ENCODE measurements at places on chromosomes 4 and X. TPM values are rescaled to one million over a fixed set of nuclear protein-coding genes. Genes with fewer than 3 reads are reported as not detected.

DNA sequence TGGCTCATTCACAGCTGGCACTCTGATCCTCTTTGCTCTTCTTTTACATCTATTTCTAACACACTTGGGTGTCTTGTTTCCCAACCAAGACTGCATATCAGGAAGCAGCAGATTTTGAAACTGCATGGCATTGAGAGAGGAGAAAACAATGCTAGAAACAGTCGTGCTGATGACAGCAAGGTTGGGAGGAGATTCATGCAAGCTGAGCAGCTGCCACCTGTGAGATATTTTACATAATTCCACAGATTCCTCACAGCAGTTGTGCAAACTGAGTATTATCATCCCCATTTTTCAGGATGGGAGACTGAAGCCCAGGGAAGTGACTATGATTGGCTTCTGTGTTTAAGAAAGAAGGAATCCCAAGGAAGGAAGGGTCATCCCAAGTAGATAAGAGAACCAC lies 105.0 kb downstream of the SLC2A9 start:
- no peaks in the 10 kb centered on the region for H3K27me3 ChIP-seq
- no peak overlapping the region for H3K4me3 ChIP-seq

- H3K4me3 ChIP-seq, result no peak overlapping the region
- no peak for DNase-seq
- H3K36me3 ChIP-seq, result no peaks in the 10 kb centered on the region
- H3K4me1 ChIP-seq, result no peaks in the 10 kb centered on the region
- no peak overlapping the region for H3K27ac ChIP-seq
- H3K27me3 ChIP-seq, result no peaks in the 10 kb centered on the region
Measured at GRCh38 chr4:176898791-176899190, 106.1 kb upstream of the VEGFC start.

GRCh38 chr4:47746122-47746521 lies 91.7 kb downstream of the CORIN start:
- H3K4me1 ChIP-seq, result no peaks in the 10 kb centered on the region
- no peak for DNase-seq
- no peak overlapping the region for H3K27ac ChIP-seq
- H3K36me3 ChIP-seq, result no peaks in the 10 kb centered on the region
- no peaks in the 10 kb centered on the region for H3K27me3 ChIP-seq
- H3K4me3 ChIP-seq, result no peak overlapping the region

DNA sequence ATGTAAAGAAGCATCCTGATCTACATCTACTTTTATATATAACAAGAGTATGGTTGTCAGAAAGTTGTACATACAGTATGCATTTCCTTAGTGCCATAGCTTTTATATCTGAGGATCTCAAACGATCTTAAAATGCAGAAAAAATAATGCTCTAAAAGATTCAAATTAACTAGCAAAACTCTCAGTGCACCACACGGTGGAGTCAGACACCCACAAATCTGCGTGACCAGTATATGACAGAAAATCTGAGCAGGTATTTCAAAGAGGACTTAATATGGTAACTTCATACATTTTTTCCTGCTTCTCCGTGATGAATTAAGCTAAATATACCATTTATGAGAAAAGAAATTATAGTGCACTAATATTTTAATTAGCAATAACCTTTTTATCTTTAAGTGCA lies 803.0 kb downstream of the DMD start:
- no peak overlapping the region for H3K4me3 ChIP-seq
- no peaks in the 10 kb centered on the region for H3K4me1 ChIP-seq
- no peak overlapping the region for H3K27ac ChIP-seq

- peak overlapping the region; percentile 92 for H3K27ac ChIP-seq
- H3K36me3 ChIP-seq, result peaks cover 43% of the 10 kb centered on the region
- no peaks in the 10 kb centered on the region for H3K4me1 ChIP-seq
- DNase-seq, result peak; percentile 93
- H3K27me3 ChIP-seq, result no peaks in the 10 kb centered on the region
- peak overlapping the region; percentile 97 for H3K4me3 ChIP-seq
Measured at GRCh38 chrX:1391370-1391706, 575 bp downstream of the SLC25A6 start.

- no peak for DNase-seq
- H3K4me1 ChIP-seq, result no peaks in the 10 kb centered on the region
- H3K27ac ChIP-seq, result no peak overlapping the region
- no peak overlapping the region for H3K4me3 ChIP-seq
- H3K36me3 ChIP-seq, result no peaks in the 10 kb centered on the region
- H3K27me3 ChIP-seq, result no peaks in the 10 kb centered on the region
Measured at GRCh38 chrX:19593690-19594089, 78.4 kb upstream of the MAP3K15 start.

GRCh38 chr4:118284169-118284568 lies 68.6 kb downstream of the PRSS12 start:
- no peak overlapping the region for H3K4me3 ChIP-seq
- no peaks in the 10 kb centered on the region for H3K27me3 ChIP-seq
- no peak overlapping the region for H3K27ac ChIP-seq
- no peaks in the 10 kb centered on the region for H3K36me3 ChIP-seq

GRCh38 chr4:17218786-17219185 lies 293.1 kb downstream of the QDPR start:
- no peak for DNase-seq
- H3K36me3 ChIP-seq, result no peaks in the 10 kb centered on the region
- H3K27me3 ChIP-seq, result no peaks in the 10 kb centered on the region
- H3K4me1 ChIP-seq, result no peaks in the 10 kb centered on the region

GRCh38 chr4:36349938-36350549 lies 68.6 kb downstream of the DTHD1 start:
- H3K4me1 ChIP-seq, result peaks cover 9% of the 10 kb centered on the region
- H3K27ac ChIP-seq, result no peak overlapping the region
- H3K27me3 ChIP-seq, result no peaks in the 10 kb centered on the region

SHOX gene
- not detected for total RNA-seq

HEPH gene
- total RNA-seq, result 2.3 TPM

TMPRSS11F gene
- total RNA-seq, result not detected

DKK2 gene
- 0.07 TPM for total RNA-seq

PNMA6A gene
- 2.7 TPM for total RNA-seq

POLN gene
- total RNA-seq, result 1.5 TPM

CLIC2 gene
- 2.9 TPM for total RNA-seq

TMEM31 gene
- not detected for total RNA-seq

Data from right lobe of liver (tissue), 6 donors.